GF-D8 (cell line): ENCODE measurements at places on chromosomes 6 and 20.

- no peak for DNase-seq
These were observed 177.2 kb downstream of the TSHZ2 start for GRCh38 chr20:53149148-53149889.

DNA sequence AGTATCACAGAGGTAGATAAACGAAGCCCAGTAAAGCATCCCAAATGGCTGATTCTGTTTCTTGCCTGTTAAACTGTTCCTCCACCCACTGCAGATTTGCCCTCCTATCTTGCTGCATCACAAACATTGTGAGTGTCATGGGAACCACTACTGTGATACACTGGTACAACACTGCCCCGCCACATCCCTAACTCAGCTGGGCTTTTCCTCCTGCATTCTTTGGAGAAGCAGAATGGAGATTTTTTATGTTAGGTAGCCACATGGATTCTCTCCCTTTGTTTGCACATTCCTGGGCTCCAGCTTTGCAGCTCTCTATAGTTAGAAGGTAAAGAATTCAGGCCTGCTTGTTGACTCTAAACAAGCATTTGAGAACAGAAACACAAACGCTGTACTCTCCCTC is 234.1 kb downstream of the TMEM242 start:
- no peak for DNase-seq

GRCh38 chr6:56293781-56294180 is 46.4 kb upstream of the COL21A1 start:
- no peak for DNase-seq

- no peak for DNase-seq
These were observed 210.0 kb upstream of the PRDM1 start for GRCh38 chr6:105875974-105876640.

DNA sequence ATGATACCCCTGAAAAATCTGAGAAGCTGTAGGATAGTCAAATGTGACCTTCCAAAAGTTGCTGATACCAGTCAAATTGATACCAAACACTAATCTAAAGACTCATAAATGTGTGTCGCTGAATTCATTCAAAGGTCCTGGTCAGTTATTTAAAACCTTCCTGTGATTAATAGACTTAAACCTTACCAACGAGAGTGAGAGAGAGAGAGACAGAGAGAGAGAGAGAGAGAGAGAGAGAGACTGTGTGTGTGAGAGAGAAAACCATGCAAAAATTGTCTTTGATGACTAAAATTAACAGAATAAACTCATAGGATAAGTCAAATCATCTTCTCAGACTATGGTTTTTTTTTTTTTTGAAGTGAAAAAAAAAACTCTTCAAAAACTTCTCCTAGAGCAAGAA is 370.9 kb upstream of the HS3ST5 start:
- DNase-seq: no peak

- no peak for DNase-seq
These were observed 670 bp upstream of the COL11A2 start for GRCh38 chr6:33192671-33193602.

DNA sequence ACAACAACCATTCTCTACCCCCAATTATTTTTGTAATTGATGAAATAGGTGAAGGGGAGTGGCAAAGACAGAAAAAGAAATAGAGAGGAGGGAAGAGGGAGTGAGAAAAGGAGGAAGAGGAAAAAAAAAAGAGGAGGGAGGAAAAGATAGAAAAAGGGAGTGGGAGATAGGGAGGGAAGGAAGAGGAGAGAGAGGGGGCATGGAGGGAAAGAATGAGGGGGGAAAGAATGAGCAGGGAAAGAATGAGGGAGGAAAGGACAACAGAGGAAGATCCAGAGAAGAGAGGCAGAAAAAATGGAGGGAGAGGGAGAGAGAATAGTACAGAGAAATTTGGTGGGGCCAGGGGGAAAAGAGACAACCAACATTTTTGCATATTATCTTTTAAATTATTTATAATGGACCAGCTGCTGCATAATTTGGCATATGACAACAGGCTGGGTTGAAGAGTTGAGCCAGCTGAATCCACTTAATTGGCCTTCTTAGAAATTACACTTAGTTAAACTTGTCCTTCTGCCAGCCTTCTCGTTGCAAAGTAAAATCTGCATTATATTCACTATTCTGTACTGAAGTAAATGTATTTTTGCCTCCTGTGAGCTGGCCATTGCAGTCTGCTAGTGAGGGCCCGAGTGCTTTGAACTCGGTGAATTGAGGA is 101.0 kb downstream of the ARHGAP18 start:
- no peak for DNase-seq

DNA sequence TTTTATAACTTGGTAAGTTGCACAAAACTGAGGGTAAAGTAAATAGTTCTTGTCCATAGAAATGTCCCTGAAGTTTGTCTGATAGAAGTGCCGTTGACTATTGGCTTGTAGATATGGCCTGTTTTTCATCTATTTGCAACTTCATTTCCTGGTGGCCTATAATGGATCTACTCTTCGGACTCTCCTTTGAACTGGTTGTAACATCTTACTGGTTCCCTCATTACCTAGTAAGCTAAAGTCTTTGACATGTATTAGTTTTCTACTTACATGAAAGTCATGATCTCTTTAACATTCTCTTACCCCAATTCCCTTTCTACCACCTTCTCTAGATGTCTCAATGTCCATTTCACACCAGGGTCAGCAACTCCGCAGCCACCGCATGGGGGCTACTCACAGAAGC is 146.3 kb downstream of the GRM4 start:
- DNase-seq: no peak

GRCh38 chr6:10534419-10534762 is 13.2 kb downstream of the GCNT2 start:
- DNase-seq: no peak

- DNase-seq: no peak
These were observed 30.3 kb upstream of the GATA5 start for GRCh38 chr20:62506087-62506486.

- no peak for DNase-seq
These were observed 16.4 kb downstream of the DSTN start for GRCh38 chr20:17586250-17586649.

GRCh38 chr6:138977646-138978167 is 10.3 kb downstream of the REPS1 start:
- DNase-seq: no peak

GRCh38 chr6:43273707-43274106 is 24.4 kb upstream of the SLC22A7 start:
- DNase-seq: no peak

- no peak for DNase-seq
These were observed 158.8 kb downstream of the CDK19 start for GRCh38 chr6:110656492-110656891.

DNA sequence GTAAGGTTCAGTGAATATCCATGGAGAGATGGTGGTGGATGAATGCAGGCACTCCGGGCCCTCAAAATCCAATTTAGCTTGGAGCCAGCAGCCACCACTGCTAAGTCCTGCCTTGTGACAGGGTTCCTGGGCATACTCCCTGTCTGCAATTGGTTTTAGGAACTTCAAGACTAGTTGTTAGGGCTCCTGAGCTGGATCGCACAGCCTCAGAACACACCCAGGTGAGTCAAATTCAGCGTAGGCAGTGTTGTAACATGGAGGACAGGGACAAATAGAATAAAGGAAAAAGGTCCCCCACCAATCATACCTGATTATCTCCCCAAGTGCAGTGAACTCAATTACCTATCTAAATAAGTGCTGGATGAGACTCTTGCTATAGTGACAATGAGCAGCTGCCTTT is 74.6 kb downstream of the PERP start:
- no peak for DNase-seq

DNA sequence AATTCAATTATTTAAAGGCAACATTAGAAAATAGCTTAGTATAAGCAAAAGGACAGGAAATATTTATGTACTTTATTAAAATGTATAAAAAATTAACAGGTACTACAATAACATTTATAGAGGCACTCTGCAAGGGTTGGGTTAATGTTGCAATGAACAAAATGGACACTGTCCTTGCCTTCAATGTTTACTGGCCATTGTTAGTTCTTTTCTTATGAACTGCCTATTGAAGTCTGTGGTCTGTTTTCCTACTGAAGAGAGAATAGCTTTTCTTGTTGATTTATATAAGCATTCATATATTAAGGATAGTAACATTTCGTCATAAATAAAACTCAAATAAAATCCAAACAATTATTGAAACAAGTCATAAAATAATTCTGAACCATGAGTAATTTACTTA is 135.3 kb upstream of the BEND6 start:
- DNase-seq: no peak

DNA sequence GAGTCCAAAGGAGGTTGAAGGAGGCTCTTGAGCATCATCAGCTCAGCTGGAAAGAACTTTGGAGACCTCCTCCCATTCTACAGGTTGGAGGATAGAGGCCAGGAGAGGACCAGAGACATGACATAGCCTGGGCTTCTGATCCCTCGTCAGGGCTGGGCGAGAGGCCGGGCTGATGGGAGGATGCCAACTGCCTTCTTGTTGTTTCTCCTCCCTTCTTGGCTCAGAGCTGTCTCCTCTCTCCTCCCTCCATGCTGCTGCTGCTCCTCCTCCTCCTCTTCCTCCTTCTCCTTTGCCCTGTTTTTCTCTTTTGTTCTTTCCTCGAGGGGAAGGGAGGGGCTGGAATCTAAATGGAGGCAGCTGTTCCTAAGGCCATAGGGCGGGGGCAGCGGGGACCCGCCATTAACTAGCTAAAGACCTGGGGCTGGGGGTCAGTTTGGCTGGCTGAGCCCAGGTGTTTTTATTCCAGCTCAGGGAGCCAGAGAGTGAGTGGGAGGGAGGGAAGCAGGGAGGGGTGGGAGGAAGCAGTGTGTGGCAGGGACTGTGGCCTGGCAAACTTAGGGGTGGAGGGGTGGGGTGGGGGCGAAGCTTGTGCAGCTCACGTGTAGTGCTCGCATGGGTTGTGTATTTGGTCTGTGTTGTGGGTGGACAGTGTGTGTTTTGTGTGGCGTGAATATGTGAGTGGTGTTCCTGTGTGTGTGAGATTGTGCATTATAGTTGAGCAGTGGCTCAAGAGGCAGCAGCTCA is 84.8 kb downstream of the CD40 start:
- no peak for DNase-seq

DNA sequence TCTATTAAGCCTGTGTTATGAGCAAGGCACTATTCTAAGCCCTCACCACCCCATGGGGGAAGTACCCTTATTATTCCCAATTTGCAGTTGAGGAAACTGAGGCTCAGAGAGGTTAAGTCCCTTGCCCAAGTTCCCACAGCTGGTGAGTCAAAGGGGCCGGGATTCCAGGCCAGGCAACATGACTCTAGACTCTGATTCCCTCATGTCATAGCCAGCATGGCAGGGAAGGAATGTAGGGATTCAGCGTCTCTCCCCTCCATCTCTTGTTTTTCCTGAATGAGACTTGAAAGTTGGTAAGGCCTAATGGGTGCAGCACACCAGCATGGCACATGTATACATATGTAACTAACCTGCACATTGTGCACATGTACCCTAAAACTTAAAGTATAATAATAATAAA is 6.7 kb downstream of the C6orf132 start:
- no peak for DNase-seq

GRCh38 chr6:34584694-34585093 is 28.6 kb upstream of the SPDEF start:
- DNase-seq: no peak

- DNase-seq: no peak
These were observed 4.8 kb upstream of the DHX35 start for GRCh38 chr20:38957235-38957876.

GRCh38 chr6:63415286-63415685 is 95.5 kb upstream of the LGSN start:
- no peak for DNase-seq

DNA sequence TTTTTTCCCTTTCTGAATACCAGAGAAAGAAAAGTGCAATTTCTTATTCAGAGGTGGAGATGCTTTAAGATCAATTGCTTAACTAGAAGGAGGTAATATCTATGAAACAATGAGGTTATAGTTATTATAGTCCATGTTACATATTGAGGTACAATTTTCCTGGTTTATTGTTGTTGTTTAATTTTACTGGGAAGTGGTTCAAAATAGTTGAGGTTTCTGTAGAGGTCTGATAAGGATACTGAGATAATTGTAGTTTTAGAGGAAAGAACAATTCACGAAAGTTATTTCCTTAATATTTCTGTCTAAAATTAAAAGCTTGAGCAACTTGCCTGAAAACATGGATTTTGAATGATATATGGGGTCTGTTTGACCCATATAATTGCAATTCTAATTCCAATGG is 51.4 kb downstream of the DOK5 start:
- DNase-seq: no peak

- no peak for DNase-seq
These were observed 23.8 kb upstream of the FAM217A start for GRCh38 chr6:4102687-4103244.

DNA sequence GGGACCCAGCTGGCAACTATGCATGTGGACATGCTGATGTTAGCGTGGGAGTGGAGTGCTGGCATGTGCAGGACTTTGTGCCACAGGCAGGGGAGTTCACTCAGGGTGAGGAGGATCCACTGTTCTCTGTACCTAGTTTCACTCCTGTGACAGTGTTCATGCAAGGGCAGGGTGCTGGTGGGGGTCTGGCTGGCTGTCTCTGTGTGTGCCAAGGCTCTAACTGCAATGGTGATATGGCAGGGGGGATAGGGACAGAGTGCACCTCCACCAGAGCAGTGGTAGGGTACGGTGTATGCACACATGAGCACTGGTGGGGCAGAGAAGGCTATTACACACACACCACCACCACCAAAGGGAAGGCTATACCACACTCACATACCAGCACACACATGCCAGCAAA is 210.2 kb upstream of the DEFB112 start:
- no peak for DNase-seq

- DNase-seq: no peak
These were observed 807 bp upstream of the OTOR start for GRCh38 chr20:16747291-16747811.

GRCh38 chr20:57835074-57835452 is 125.2 kb upstream of the PMEPA1 start:
- no peak for DNase-seq

DNA sequence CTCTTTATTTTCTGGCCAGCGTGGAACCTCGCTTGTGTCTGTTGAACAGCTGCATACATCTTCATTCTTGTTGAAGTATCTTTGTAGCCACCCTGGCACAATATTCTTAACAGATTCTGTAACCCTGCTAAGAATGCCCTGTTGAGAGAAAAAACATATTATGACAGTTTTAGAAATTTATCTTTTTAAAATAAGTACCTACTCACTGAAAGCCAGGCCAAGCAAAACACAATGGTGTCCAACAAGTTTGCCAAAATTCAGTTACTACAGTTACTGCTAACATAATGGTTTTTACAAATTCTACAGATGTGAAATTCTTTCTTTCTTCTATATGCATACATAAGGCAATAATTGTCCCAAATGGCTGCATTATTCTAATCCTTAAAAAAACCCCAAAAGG is 18.2 kb downstream of the NUP153 start:
- DNase-seq: no peak

DNA sequence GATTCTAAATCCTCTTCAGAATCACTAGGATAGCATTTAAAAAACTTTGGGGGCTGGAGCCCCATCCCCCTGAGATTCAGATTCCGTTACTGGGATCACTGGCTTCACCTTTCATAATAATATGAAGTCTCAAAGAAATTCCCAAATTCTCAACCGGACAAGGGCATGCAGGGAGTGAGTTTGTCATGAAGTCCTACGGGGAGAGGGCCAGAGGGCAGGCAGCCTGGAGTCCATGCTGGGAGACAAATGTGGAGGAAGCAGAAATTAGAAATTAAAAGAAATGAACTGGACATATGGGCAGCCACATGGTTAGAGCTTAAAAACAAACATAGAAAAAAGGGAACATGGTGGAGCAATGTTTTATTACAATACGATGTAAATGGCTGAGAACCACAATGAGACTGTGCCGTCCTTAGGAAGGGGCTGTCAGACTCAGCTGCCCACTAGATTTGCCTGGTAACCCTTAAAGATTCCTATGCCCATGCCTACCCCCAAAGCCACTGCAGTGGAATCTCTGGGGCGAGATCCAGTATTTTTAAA is 142.6 kb downstream of the CEBPB start:
- DNase-seq: no peak
